ENCODE measurements at places on chromosomes 16 and 17.

GRCh38 chr16:6728381-6728780 is 604.3 kb upstream of the RBFOX1 start:
- no peak for DNase-seq

DNA sequence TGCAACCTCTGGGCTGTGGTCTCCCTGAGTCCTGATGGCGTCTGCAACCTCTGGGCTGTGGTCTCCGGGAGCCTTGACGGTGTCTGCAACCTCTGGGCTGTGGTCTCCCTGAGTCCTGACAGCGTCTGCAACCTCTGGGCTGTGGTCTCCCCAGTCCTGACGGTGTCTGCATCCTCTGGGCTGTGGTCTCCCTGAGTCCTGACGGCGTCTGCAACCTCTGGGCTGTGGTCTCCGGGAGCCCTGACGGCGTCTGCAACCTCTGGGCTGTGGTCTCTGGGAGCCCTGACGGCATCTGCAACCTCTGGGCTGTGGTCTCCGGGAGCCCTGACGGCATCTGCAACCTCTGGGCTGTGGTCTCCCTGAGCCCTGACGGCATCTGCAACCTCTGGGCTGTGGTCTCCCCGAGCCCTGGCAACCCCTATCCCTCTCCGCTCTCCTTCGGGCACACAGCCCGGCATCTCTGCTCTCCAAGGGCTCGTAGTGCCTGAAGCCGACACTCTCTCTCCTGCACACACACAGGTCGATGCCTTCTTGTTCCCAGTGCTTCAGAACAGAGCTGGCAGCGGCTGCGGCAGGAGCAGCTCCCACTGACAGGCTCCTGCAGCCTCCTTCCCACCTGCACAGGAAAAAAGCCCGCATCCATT is 45.6 kb downstream of the METRNL start:
- no peak for DNase-seq

DNA sequence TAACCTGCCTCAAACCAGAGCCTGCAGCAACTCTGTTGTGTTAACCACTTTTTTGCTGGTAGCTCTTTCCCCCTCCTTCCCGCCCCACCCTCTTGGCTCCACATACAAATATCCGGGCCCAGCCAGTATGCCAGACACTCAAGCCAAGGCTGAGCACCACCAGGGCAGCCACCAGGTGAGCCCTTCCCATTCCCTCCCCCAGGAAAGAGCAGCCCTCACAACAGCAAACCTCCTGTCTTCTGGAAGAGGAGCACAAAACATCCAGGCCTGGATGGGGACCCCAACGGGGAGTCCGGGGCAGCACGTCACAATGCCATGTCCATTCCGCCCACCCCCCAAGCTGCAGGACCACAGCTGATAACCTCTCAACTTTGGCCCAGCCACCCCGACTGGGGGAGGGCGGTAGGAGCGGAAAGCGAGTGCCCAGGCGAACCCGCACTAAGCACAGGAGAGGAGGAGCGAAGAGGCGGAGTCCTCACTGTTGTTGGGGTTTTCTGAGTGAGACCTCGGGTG is 757 bp downstream of the ORMDL3 start:
- peak; percentile 68 for DNase-seq

DNA sequence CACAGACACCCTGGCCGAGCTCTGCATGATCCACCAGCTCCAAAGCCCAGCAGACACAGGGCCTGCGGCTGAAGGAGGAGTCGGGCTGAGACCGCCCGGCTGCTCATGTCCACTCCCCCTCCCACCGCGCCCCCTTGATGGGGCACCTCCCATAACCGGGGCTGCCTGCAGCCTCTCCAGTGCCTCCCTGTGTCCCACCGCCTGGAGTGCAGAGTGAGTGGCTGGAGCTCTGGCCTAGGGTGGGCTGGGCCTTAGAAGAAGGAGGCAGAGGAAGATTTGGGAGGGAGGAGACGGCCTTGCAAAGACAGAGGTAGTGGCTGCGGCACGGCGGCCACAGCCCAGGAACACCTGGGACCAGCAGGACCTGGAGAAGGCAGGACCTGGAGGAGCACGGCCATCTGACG is 4.0 kb downstream of the CBFA2T3 start:
- DNase-seq = no peak

- DNase-seq = no peak
These were observed 618.8 kb upstream of the CDH11 start for GRCh38 chr16:65740711-65741110.

- DNase-seq = no peak
These were observed 5.9 kb downstream of the RPUSD1 start for GRCh38 chr16:782258-782657.

Data from activated CD4-positive, alpha-beta T cell treated with anti-CD3 and anti-CD28 coated beads for 48 hours (primary cell).